Sigmoid colon (tissue), 7 donors: ENCODE measurements at places on chromosomes 7 and 10.

- no peak for DNase-seq
Observed at GRCh38 chr7:22231806-22232205, 125.1 kb downstream of the RAPGEF5 start.

DNA sequence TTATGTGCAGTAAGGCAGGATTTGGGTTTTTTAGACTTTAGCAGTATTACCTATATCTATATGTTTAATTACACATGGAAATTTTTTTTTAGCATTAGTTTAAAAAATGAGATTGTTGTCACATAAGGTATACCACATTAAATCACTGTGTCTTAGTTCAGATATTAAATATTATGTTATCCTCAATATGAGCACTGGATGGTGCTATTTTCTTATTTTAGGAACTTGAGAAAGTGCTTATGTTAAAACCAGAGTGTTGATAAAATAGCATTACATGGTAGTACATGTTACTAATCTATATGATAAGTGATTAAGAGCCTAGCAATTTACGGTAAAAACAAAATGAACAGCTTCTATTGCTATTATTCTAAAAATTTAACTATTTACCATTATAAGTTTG, 28.8 kb downstream of the MIOS start:
- no peak for DNase-seq

- no peak for DNase-seq
Observed at GRCh38 chr7:135936497-135937217, 40.5 kb downstream of the MTPN start.

DNA sequence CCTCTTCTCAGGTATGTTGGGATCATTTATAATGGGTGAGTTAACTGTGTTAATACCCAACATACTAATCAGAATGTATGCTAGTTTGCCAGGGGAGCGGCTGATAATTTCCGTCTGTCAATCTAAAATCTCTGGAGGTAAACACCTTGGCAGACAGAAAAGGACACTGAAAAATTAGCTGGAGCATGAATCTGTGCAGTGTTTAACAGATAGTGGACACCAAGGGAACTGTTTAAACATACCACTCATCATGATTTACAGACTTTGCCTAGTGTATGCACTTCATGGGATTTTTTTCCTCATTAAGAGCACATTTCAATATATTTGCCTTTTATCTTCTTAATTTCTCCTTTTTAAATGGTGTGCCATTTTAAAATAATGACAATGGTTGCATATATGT, 68.2 kb downstream of the SLC13A1 start:
- DNase-seq, result no peak

- DNase-seq, result no peak
Observed at GRCh38 chr7:20698469-20698868, 83.0 kb downstream of the ABCB5 start.

DNA sequence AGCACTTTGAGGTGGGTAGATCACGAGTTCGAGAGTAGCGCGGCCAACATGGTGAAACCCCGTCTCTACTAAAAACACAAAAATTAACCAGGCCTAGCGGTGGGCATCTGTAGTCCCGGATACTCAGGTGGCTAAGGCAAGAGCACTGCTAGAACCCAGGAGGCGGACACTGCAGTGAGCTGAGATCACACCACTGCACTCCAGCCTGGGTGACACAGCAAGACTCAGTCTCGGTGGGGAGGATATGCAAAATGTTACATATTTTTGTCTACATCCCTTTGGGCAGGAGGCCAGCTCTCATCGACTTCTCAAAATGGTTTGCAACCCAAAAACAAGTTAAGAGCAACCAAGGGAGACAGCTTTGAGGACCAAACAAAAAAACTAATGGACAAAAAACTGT, 8.2 kb downstream of the ATE1 start:
- DNase-seq, result no peak
